ENCODE measurements at places on chromosomes 2 and 18.

- peak; percentile 43 for DNase-seq
- peaks cover 11% of the 10 kb centered on the region for H3K4me1 ChIP-seq
- no peaks in the 10 kb centered on the region for H3K27me3 ChIP-seq
- H3K36me3 ChIP-seq = no peaks in the 10 kb centered on the region
Measured at GRCh38 chr2:42853549-42854206, 61.3 kb upstream of the HAAO start.

DNA sequence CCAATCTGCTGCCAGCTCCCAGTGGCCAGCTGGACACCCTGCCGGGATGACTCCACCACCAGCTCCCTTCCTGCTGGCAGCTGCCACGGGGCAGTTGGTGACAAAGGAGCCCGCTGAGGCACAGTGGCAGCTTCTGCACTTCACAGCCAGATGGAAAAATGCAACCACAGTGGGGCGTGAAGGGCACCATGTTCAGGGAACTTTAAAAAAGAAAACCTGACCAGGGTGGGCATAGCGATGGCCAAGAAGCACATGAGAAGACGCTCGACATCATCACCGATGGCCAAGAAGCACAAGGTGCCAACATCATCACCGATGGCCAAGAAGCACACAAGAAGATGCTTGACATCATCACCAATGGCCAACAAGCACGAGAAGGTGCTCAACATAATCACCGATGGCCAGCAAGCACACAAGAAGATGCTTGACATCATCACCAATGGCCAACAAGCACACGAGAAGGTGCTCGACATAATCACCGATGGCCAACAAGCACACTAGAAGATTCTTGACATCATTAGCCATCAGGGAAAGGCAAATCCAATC, 243.5 kb downstream of the EIPR1 start:
- H3K27ac ChIP-seq = no peak overlapping the region
- H3K4me1 ChIP-seq = no peaks in the 10 kb centered on the region
- no peaks in the 10 kb centered on the region for H3K36me3 ChIP-seq
- no peak overlapping the region for H3K4me3 ChIP-seq

DNA sequence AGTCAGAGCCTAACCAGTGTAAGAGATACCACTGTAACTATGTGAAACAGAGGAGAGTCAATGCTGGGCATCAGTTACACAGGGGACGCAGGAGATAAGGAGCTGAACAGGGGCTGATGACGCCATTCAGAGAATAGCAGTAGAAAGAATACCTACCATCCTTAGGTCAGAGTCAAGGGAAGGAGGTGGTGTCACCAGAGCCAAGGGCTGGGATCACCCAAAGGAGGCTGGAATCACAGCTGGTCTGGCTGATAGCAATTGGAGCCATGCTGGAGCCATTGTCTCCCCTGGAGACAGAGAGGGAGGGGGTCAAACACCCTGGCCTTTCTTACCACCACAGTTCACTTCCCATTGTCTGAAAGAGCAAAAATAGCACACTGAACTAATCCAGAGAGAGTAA, 37.3 kb upstream of the C18orf32 start:
- no peak overlapping the region for H3K27ac ChIP-seq
- H3K4me3 ChIP-seq = no peak overlapping the region
- no peaks in the 10 kb centered on the region for H3K4me1 ChIP-seq
- no peaks in the 10 kb centered on the region for H3K36me3 ChIP-seq

DNA sequence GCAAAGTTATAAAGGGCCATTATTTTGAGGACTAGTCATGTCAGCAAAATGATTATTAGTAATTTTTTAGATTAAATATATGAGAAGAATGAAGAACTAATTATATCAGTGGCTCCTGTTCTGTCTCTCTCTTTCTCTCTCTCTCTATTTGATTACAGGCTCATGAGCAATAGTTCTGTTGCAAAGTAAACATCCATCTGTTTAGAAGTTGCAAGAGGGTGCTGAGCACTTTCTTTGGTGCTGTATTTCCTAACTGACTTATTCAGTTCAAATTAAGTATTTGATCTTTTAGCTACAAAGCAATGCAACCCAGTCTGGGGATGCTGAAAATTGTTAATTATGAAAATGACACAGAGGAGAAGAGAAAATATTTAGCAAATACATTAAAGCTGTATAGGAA, 408.1 kb upstream of the UBE2E3 start:
- H3K4me3 ChIP-seq = no peak overlapping the region
- H3K36me3 ChIP-seq = no peaks in the 10 kb centered on the region
- no peaks in the 10 kb centered on the region for H3K4me1 ChIP-seq
- no peak overlapping the region for H3K27ac ChIP-seq
- H3K27me3 ChIP-seq = no peaks in the 10 kb centered on the region
- DNase-seq = no peak

- DNase-seq = no peak
- H3K36me3 ChIP-seq = no peaks in the 10 kb centered on the region
- H3K27me3 ChIP-seq = no peaks in the 10 kb centered on the region
- H3K4me3 ChIP-seq = no peak overlapping the region
Measured at GRCh38 chr2:105307146-105307545, 22.4 kb downstream of the TGFBRAP1 start.

DNA sequence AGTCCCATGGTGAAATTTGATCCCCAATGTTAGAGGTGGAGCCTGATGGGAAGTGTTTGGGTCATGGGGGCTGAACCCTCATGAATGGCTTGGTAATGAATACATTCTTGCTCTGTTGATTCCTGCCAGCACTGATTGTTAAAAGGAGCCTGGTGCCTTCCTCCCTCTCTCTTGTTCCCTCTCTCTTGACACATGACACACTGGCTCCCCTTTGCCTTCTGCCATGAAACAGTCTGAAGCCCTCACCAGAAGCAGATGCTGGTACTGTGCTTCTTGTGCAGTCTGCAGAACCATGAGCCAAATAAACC, 30.6 kb upstream of the EPC2 start:
- H3K27me3 ChIP-seq = no peaks in the 10 kb centered on the region
- H3K4me3 ChIP-seq = no peak overlapping the region
- no peaks in the 10 kb centered on the region for H3K36me3 ChIP-seq
- H3K27ac ChIP-seq = peak overlapping the region; percentile 1
- peak; percentile 34 for DNase-seq

DNA sequence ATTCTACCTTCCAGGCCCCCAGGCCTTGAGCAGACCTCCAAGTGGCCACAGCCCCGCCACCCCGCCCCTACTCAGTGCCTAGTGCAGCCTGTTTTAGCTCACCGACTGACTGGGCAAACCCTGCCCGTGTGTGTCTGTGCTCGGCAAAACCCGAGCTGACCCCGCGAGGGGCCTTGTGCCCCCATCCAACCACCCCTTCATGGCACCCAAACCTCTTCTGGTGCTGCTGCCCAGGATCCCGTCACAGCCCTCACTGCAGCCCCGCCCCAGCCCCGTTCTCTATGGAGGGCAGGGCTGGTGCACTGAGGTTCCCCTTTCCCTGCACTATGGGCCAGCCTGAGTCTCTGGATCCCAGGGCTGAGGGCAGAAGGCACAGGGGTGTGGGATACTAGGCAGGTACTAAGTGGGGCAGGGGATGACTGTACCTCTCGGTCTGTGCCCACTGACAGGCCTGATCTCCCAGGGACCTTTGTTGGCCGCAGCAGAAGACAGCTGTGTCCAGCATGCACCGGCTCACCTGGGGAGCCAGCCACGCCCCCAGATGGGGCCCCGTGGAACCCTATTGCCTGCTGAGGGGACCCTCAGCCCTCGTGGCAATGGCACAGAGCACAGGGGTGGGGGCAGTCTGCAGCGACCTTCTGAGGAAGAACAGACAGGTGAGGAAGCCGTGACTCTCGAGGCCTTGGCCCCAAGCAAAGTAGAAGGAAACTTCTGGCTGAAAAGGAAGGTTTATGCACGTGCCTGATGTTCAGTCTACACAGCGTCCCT, 69.9 kb upstream of the OTOS start:
- H3K4me1 ChIP-seq = no peaks in the 10 kb centered on the region
- H3K4me3 ChIP-seq = no peak overlapping the region
- H3K36me3 ChIP-seq = no peaks in the 10 kb centered on the region
- no peak for DNase-seq

DNA sequence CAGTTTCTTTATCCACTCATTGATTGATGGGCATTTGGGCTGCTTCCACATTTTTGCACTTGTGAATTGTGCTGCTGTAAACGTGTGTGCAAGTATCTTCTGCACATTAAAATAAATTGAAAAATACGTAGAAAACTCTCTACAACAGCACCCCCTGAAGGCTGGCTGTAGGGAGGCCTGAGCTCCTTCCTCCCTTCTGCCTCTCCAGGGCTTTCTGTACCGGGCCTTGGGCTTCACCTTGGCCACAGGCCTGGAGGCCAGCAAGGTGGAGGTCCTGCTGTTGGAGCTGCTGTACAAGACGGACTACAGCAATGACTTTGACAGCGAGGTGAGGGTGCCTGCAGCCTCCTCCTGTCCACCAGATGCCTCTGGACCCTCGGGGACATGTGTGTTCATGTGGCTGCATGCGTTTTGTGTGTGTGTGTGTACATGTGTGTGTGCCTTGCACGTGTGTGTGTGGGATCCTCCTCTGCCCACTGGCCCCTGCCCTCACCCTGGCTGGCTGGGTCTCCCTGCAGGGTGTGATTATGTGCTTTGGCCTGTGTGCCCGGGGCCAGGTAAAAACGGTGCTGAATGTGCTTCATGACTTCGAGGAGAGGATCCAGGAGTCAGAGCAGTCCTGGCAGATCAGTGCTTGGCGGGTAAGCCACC, 29.2 kb downstream of the MROH2A start:
- no peaks in the 10 kb centered on the region for H3K4me1 ChIP-seq
- H3K36me3 ChIP-seq = no peaks in the 10 kb centered on the region
- DNase-seq = no peak

DNA sequence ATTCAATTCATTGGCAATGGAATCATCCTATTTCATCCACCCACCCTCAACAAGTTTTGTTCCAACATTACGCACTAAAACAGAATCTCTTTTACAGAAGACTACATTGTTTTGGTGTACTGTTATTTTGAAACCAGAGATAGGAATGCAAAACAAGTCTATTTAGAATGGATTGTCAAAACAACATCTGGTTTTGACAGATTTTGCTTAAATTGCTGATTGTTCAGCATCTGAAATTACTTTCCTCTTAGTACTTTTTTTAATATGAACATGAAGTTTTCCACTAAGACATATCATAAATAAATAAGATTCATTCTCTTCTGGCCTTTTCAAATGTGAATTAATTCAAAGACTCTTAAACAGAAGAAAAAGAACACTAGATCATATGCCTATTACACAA, 323.9 kb upstream of the TFPI start:
- no peak for DNase-seq
- no peak overlapping the region for H3K27ac ChIP-seq
- H3K4me3 ChIP-seq = no peak overlapping the region
- H3K36me3 ChIP-seq = no peaks in the 10 kb centered on the region
- H3K27me3 ChIP-seq = no peaks in the 10 kb centered on the region
- peaks cover 18% of the 10 kb centered on the region for H3K4me1 ChIP-seq

- DNase-seq = no peak
- H3K36me3 ChIP-seq = no peaks in the 10 kb centered on the region
- no peak overlapping the region for H3K27ac ChIP-seq
- peaks cover 18% of the 10 kb centered on the region for H3K4me1 ChIP-seq
Measured at GRCh38 chr2:239259173-239259572, 141.6 kb downstream of the HDAC4 start.

- peak; percentile 93 for DNase-seq
- no peaks in the 10 kb centered on the region for H3K4me1 ChIP-seq
- no peaks in the 10 kb centered on the region for H3K36me3 ChIP-seq
- no peaks in the 10 kb centered on the region for H3K27me3 ChIP-seq
Measured at GRCh38 chr2:20378891-20379519, 28.4 kb upstream of the PUM2 start.

GRCh38 chr2:99729104-99730025, 239.5 kb upstream of the REV1 start:
- DNase-seq = peak; percentile 83
- peaks cover 23% of the 10 kb centered on the region for H3K4me1 ChIP-seq
- peak overlapping the region; percentile 31 for H3K27ac ChIP-seq
- no peaks in the 10 kb centered on the region for H3K27me3 ChIP-seq

GRCh38 chr18:78753240-78753639, 226.4 kb upstream of the SALL3 start:
- no peak overlapping the region for H3K4me3 ChIP-seq
- no peaks in the 10 kb centered on the region for H3K36me3 ChIP-seq
- H3K27me3 ChIP-seq = no peaks in the 10 kb centered on the region
- DNase-seq = peak; percentile 5
- H3K4me1 ChIP-seq = no peaks in the 10 kb centered on the region

- H3K27me3 ChIP-seq = no peaks in the 10 kb centered on the region
- H3K4me1 ChIP-seq = no peaks in the 10 kb centered on the region
- no peak overlapping the region for H3K27ac ChIP-seq
- H3K36me3 ChIP-seq = no peaks in the 10 kb centered on the region
Measured at GRCh38 chr2:97870396-97870843, 125.3 kb downstream of the TMEM131 start.

- DNase-seq = no peak
- H3K4me1 ChIP-seq = no peaks in the 10 kb centered on the region
- no peak overlapping the region for H3K27ac ChIP-seq
- H3K4me3 ChIP-seq = no peak overlapping the region
- H3K36me3 ChIP-seq = no peaks in the 10 kb centered on the region
Measured at GRCh38 chr2:172195836-172196376, 93.2 kb upstream of the DLX2 start.

GRCh38 chr2:145277922-145278321, 758.0 kb upstream of the ZEB2 start:
- no peaks in the 10 kb centered on the region for H3K27me3 ChIP-seq
- H3K4me3 ChIP-seq = no peak overlapping the region
- no peaks in the 10 kb centered on the region for H3K4me1 ChIP-seq
- no peak overlapping the region for H3K27ac ChIP-seq
- DNase-seq = no peak

- H3K4me3 ChIP-seq = no peak overlapping the region
- no peak for DNase-seq
- H3K27ac ChIP-seq = no peak overlapping the region
- no peaks in the 10 kb centered on the region for H3K4me1 ChIP-seq
Measured at GRCh38 chr18:59737776-59738300, 40.6 kb upstream of the CCBE1 start.

GRCh38 chr2:223101340-223102039, 49.5 kb downstream of the KCNE4 start:
- no peaks in the 10 kb centered on the region for H3K4me1 ChIP-seq
- DNase-seq = no peak
- no peaks in the 10 kb centered on the region for H3K27me3 ChIP-seq
- no peak overlapping the region for H3K27ac ChIP-seq

DNA sequence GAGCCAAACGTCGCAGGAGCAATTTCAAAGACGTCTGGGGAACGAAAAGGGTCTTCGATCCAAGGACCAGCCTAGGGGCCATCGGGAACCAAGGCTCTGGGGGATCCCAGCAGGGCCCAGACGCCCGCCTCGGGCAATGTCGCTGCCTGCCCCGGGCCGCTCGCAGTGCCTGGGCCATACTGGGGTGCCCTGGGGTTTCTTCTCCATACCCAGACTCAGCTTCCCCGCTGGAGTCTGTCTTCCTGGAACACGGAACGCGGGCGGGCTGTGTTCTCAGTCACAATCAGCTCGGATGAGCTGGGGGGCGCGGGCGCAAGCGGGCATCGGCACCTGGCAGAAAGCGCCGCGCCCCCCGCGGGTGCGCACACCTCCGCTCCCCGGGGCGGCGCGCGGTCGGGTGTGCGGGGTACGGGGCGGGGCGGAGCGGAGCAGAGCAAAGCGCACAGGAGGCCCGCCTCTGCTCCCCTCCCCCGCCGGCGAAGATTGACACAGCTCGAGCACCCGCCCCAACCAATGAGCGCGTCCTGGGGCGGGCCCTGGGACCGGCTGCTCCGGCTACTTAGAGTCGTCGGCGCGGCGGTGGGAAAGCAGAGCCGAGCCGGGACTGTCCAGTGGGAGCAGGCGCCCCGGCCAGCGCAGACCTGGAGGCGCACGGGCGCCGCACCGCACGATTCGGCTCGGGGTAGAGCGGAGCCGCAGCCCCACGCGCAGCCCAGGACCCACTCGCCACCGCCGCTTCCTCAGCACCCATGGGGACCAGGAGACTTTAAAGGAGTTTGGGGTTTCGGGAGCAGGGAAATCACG, at the start of gene LRATD1:
TSS of gene LRATD1 (plus strand) at position 585 of the 804 bp plus-strand sequence. CDS start 1,263 bp downstream, outside the sequence.
- H3K27me3 ChIP-seq = peaks cover 52% of the 10 kb centered on the region
- H3K27ac ChIP-seq = no peak within 1 kb of the TSS
- H3K4me3 ChIP-seq = peak within 1 kb of the TSS; percentile 59
- peak; percentile 88 for DNase-seq

All from lung (tissue), 17 donors.